ENCODE measurements at places on chromosomes 5 and 9.

DNA sequence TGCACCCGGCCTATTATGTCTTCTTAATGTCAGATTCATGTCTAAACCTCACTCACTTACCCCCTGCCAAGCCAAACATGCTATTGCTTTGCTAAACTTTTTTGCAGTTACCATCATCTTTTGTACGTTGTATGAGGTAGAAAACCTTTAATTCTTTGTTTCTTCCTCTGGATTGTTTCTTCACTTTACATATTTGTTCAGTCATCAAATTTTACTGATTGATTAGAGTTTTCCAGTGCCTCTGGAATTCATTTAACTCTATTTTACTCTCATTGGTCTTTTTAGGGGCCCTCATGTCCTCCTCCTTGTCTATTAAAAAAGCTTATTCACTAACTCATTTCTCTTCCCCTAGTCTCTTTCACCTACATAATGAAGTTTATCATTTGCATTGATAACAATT lies 67.0 kb downstream of the RIC1 start:
- DNase-seq: no peak

DNA sequence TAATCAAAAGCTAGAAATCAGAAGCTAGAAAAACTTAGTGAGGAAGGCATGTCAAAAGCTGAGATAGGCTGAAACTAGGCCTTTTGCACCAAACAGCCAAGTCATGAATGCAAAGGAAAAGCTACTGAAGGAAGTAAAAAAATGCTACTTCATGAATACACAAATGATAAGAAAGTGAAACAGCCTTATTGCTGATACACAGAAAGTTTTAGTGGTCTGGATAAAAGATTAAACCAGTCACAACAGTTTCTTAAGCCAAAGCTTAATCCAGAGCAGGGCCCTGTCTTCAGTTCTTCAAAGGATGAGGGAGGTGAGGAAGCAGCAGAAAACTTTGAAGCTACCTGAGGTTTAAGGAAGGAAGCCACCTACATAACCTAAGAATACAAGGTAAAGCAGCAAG lies 102.5 kb upstream of the SH3GL2 start:
- no peak for DNase-seq

DNA sequence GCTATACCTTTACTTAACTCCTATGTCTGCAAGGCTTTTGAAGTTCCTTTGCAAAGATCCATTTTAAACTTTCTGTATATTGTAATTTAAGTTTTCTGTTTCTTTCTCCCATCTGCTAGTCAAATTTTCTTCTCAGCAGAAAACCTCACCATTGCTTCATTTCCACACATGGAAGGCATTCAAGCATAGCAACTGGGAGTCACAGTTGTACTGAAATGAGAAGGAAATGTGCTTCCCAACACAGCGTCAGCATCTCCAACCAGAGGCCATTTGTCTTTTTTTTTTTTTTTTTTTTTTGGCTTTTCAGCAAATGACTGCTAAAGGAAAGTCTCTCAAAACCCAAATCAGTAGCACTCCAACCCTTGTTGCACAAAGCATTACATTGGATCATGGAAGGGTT lies 92.5 kb downstream of the RAB3C start:
- DNase-seq: no peak

GRCh38 chr5:149046196-149046829 lies 16.5 kb downstream of the SH3TC2 start:
- no peak for DNase-seq

- no peak for DNase-seq
Measured at GRCh38 chr5:111518777-111519176, 6.4 kb upstream of the STARD4 start.
